ENCODE measurements at places on chromosomes 3 and 15.
A peak's percentile ranks its signal among the peaks of the same experiment; 100 is the strongest.

- no peak for DNase-seq
Measured at GRCh38 chr3:41317718-41318117, 118.4 kb downstream of the CTNNB1 start.

GRCh38 chr3:140472306-140473020 lies 205.4 kb upstream of the TRIM42 start:
- DNase-seq, result no peak

DNA sequence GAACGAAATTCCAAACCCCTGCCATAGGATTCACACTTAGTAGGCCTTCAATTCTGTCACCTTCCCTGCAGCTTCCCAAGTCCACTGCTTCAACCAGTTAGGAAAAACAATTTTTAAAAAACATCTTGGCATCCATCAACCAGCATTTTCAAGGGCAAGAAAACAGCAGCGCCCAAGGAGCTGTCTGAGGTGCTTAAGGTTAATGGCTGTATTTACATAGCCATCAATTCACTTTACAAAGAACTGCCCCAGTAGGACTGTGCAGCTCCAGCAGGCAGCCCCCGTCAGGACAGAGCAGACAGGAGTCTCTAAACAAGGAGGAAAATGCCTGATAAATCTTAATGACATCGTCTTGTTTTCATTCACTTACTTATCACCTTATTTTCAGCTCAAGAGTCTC lies 13.3 kb downstream of the TAFA4 start:
- DNase-seq, result peak; percentile 58

DNA sequence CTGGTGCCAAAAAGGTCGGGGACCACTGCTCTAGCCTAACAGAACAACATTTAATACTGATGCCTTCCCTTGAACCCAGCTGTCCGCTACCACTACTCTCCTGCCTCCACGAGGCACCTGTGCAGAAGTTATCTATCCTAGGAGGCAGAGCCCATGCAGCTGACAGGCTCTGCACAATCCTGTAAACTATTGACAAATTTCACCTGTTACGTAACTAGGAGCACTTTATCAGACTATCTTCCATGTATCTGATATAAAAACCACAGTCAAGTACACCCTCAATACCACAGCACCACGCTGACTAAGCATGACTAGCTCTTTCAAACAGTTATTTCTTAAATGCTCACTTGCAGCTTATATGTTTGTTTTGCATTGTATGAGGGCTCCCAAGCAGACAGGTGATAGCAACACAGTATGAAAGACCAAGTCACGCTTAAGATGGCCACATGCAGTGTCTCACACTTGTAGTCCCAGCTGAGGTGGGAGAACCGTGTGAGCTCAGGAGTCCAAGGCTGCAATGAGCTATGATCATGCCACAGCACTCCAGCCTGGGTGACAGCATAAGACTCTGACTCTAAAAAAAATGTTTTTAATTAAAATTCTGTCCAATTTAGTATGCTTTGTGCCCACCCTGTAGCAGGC lies 4.5 kb upstream of the IL17RC start:
- DNase-seq, result no peak

- no peak for DNase-seq
Measured at GRCh38 chr15:57681011-57681410, 25.5 kb upstream of the POLR2M start.

DNA sequence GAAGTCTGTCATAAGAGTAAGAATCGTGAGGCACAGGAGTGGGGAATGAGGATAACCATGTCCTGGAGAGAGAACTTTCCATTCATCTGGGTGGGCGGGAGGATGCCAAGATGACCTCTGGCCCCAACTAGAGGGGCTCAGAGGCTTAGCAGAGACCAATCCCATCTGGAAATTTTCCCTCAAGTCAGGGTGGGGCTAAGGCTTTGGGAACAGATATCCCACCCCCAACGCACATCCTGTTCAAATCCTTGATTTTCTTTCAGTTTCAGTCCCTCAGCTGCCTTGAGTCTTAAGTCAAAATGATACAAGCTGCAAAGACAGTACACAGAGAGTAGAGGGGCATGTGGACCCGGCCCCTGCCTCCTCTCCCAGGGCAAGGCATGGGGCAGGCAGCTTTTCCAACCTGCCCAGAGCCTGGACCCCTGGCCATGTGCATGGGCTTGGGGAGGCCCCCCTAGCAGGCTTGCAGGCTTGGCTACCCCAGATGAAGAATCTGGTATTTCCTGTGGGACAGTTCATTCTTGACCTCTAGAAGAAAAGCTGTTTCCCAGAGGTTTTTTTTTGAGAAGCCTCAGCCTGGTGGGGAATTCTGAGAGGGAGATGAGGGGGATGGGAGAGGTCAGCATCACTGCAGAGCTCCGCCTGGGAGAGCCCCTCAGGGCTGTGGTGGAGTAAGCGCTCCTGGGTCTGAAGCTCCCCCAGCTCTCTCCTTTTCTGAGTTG lies 109.7 kb upstream of the HACD2 start:
- peak; percentile 53 for DNase-seq

DNA sequence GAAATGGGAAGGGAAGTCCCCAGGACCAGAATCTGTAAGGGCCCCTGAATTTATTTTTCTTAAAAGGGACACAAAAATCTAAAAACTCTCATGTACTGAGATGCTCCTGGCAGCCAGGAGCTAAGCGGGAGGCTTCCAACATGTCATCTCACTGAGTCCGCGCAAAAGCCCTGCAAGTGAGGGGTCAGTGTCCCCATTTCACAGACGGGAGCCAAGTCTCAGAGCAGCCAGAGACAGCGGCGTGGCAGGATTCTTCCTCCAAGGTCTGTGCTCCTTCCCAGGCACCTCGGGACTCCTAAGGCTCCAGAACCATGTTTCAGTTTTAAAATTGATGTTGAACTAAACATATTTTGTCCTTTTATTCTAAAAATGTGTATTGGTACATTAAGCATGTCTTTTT lies 114.8 kb downstream of the ADCY5 start:
- no peak for DNase-seq

GRCh38 chr3:59082106-59082505 lies 32.3 kb upstream of the CFAP20DC start:
- no peak for DNase-seq

DNA sequence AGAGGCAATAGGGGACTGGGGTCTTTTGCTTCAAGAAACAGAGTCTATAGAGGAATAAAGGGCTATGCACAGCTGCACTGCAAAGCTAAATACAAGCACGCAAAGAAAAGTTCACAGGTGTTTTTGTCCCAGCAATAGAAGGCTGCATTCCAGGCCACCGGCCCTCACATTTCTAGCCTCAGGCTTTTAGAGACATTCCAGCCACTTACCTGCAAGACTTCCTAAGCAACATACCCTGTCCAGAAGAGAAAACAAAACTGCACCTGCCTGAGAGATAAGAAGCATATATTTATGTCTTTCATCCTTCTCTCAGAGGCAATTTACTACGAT lies 220.5 kb downstream of the OPA1 start:
- peak; percentile 79 for DNase-seq

- no peak for DNase-seq
Measured at GRCh38 chr3:141383555-141384129, 15.3 kb downstream of the ZBTB38 start.

DNA sequence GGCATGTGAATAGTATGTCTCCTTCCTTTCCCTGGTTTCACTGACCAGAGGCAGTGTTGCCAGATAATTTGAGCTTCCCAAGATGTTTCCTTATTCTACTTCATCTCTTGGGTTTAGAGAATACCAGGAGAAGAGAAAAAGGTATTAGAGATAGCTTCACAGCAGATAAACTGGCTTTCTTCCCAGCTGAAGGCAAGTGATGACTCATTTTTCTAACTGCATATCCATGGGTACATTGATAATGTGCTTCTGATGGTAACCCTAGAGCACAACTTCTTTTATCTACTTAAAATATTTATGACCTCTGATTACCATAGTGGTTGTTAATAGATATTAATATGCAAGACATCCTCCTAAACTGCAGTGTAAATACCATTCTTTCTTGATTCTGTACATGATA lies 34.6 kb upstream of the CMTM8 start:
- DNase-seq, result no peak

- no peak for DNase-seq
Measured at GRCh38 chr3:24480497-24480896, 14.2 kb downstream of the THRB start.

- no peak for DNase-seq
Measured at GRCh38 chr3:111627092-111627491, 31.9 kb upstream of the ZBED2 start.

DNA sequence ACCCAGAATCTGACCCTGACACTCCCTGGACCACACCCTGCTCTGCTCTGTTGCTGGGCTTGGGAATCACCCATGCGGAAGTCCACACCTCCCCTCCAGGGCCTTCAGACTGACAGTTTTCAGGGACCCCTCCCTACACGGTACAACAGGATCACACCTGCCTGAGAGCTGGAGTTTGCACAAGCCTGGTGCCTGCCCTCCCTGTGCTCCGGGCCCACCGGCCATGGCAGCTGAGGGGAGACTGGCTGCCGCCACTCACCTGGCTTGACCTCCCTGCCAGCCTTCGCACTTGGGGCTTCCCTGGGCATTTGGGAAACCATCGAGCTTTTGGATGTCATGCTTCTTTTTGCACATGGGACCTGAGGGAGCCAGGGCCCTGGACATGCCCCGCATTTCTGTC lies 95.9 kb upstream of the ANKRD34C start:
- DNase-seq, result no peak

DNA sequence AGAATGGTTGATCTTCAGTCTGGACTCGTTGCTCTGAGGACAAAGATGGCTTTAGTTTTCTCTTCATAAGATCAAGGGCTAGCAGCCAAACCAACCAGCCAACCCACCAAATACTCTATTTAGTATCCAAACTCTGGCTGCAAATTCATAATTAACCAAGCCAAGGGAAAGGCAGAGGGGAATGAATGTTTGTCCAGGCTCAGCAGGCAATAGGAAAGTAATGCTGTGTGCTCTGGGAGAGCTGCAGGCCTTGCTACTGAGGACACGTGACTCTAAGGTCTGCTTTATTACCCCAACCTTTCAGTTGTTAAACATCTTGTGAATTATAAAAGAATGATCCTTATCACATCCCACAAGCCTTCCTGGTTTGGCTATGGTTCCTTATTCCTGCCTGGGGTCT lies 52.3 kb upstream of the GALNT15 start:
- no peak for DNase-seq

DNA sequence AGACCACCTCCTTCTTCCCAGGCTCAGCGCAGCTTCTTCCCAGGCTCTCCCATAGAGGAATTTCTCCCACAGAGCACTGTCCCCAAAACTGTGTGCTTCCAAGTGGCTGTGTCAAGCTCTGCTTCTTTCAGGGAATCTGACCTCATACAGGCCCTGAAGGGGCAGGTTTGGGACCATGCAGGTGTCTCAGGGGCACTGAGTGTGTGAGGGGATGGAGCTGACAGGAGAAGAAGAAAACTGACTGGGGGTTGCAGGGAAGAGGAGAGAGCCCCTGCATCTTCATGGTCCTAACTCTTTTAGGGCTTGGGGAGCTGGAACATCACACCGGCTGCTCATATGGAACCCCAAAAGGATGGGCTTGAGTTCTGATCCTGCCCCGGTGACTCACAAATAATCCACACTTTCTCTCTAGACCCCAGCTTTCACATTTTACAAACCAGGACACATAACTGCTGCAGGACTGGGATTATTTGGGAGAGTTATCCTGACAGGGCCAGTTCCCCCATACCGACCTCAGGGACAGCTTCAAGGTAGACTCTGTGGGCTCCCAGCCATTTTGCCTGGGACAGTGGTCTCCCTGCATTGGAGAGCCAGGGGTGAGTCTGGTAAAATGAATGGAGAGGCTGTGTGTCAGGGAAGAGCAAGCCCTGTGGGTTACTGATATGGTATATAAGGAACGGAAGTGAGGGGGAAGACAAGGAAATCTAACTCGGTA lies 316.1 kb downstream of the TLE3 start:
- no peak for DNase-seq

DNA sequence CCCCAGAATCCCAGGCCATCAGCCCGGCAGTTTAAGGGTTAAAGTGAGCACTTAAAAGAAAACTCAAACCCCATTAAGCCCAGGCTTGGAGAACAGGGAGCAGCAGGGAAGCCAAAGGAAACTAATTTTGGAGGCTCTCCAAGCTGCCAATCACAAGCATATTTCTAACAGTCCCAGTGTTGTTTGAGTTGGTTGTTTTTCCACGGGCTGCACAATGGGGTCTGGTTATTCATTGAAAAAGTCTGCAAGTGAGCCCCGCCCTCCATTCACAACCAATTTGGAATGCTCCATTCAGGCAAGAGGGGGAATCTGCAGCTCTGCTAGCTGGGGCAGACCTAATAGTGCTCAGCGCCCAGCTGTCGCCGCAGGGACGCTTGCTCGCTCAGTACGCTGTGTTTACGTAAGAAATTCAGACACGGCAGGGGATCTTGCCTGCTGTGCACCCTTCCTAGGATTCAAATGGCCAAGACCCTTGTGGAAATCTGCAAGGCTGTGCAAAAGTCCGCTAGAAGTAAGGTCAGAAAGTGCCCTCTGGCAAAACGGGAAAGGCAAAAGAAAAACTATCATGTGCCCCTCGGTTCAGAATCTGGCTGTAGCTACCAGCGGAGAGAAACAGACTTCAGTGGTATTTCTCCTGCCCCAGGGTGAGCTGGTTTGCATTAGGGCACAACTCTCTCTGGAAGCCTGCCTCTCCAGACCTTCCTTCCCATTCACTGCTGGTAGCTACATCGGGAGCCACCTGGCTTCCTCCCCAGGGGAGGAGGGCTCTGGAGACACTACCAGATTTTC lies 11.0 kb downstream of the ETV5 start:
- DNase-seq, result peak; percentile 97

DNA sequence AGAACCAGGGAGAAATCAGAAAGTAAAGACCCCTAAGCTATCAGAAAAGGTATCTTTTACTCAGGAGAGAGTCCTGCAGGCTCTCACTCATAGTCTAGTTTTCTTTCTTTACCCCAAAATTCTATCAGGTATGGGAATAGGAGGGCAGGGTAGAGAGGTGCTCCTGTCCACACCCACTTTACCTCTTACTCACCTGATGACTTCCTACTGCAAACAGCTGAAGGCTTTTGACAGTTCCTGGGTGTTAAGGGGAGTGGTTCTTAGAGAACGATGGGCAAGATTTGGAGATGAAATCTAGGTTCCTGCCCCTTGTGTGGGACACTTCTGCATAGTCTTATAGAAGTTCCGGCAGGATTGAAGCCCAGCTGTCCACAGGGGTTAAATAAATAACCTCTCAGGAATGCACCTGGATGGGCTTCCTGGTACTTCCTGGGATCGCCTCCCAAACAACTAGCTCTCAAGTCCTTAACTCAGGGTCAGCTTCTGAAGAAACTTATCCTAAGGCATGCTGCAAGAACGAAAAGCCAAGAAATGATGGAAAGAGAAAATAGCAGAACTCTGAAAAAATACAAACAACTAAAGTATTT lies 10.8 kb upstream of the TNFAIP8L3 start:
- peak; percentile 15 for DNase-seq

DNA sequence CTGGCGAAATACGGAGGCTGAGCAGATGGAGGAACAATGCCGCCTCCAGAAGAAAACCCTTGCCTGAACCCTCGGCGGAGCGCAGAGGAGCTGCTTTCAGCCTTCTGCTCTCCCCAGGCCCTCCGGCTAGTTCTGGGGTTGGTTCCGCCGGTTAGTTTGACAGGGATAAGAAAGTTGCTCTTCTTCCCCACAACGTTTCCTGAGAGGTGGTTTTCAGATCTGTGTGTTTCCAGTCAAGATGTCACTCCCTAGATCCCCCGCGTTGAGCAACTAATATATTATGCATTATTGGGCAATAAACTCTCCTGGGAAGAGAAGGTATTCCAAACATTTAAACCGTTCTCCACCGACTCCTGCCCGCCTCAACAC lies 551 bp downstream of the NLGN1 start:
- no peak for DNase-seq

GRCh38 chr3:21785765-21786437 lies 34.9 kb upstream of the ZNF385D start:
- no peak for DNase-seq

GRCh38 chr15:29570121-29570947 lies 251.9 kb downstream of the TJP1 start:
- peak; percentile 26 for DNase-seq

Data from ELF-1 (cell line).